ENCODE measurements at places on chromosomes 7 and 10.

DNA sequence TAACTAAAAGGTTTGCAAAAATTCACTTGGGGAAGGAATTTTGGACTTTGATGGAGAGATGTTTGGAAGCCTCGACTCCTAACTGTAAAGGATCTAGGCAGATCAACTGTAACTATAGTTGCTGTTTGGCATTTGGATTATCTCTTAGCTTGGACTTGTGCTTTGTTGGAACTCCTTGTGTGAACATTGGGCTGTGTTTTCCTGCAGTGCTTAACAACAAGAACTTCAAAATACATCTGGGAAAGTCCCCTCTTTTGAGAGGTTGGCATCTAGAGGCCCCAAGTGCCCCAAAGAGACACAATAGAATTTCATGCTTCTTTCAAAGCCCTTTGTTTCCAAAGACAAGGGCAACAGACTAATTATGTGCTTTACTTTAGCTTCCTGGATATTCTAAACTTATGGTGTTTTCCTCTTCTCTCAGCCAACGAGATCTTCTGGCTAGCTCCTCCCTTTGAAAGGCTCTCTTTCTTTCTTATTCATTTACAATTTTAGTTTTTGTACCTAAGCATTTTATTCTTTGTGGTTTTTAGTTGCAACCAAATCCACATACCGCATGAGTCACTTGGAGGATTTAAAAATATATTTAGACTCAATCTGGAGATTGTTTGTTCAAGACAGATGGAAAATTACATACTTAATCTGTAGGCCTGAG is 11.6 kb downstream of the ABCA13 start:
- DNase-seq: no peak

DNA sequence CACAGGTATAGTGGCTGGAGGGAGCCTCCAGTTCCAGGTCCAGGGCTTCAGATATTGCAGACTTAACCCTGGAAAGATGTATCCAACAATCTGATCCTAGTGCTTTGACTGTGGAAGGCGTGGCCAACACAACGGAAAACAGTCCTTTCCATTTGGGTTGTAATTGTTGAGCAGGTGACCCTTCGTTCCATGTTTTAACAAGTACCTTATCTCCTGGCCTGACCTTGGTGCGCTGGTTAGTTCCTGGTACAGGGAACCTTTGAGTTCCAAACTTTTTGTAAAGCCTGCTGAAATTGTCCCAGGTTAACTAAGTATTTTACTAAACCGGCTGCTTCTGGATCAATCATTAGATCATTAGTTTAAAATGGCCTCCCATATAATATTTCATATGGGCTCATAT is 23.9 kb upstream of the GIMAP6 start:
- DNase-seq: no peak

- no peak for DNase-seq
Measured at GRCh38 chr10:4391683-4392082, 434.3 kb upstream of the AKR1E2 start.

GRCh38 chr7:82778021-82778420 is 334.4 kb upstream of the CACNA2D1 start:
- DNase-seq: no peak

- DNase-seq: no peak
Measured at GRCh38 chr7:158049271-158049670, 538.4 kb downstream of the PTPRN2 start.

DNA sequence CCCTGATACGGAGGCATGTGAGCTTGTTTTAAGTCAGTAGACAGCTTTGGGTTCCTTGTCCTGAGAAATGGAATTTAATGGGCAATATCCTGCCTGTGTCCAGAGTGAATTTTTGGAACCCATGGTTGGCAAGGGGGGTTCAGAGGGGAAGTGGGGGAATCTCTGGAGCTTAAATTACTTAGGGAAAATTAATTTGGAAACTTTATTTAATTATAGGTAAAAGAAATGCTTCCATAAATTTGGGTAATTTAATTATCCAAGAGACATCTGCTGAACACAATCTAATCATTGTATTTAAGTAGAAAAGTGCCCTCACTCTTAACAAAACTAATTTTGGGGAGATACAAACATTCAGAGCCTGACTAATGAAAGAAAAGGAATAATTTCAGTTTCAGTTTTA is 99.7 kb downstream of the PLXNA4 start:
- no peak for DNase-seq

- no peak for DNase-seq
Measured at GRCh38 chr7:28381466-28381865, 30.9 kb upstream of the CREB5 start.

- DNase-seq: no peak
Measured at GRCh38 chr7:22597844-22598243, 97.9 kb upstream of the STEAP1B start.

- no peak for DNase-seq
Measured at GRCh38 chr7:69981646-69982045, 383.4 kb downstream of the AUTS2 start.

- DNase-seq: no peak
Measured at GRCh38 chr7:38318803-38319416, 45.5 kb upstream of the TARP start.

GRCh38 chr7:148699782-148700629 is 1.3 kb downstream of the CUL1 start:
- DNase-seq: no peak

DNA sequence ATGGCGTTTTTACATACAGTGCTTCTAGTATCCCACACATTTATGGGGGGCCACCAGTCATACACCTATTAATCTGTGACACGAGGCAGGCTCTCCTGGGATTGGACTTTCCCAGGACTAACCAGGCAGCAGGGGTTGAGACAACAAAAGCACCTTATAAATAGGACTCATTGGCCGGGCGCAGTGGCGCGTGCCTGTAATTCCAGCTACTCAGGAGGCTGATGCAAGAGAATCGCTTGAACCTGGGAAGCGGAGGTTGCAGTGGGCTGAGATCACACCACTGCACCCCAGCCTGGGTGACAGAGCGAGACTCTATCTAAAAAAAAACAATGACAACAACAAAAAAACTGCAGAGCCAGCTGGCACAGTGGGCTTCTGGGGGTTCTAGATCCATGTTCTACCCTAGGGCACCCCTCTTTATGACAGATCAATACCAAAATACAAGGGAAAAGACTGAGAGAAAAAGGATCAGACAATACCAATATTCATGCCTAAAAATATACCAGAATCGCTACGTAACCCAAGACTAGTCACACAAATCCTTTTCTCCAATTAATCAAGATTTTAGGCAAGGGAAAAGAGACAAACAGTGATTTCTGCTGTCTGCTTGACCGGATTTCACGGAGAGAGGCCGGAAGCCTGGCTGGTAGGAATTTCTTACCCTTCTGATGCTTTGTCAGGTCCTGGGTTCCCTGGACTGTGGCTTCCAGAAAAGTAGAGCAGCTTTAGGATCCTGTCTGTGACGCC is 98.4 kb upstream of the CCNY start:
- DNase-seq: no peak
